ENCODE measurements at places on chromosomes 2 and 18.

- no peak for DNase-seq
These were observed 191.8 kb downstream of the LPIN1 start for GRCh38 chr2:11938196-11938595.

GRCh38 chr2:202608142-202608852 is 26.5 kb upstream of the FAM117B start:
- DNase-seq, result no peak

DNA sequence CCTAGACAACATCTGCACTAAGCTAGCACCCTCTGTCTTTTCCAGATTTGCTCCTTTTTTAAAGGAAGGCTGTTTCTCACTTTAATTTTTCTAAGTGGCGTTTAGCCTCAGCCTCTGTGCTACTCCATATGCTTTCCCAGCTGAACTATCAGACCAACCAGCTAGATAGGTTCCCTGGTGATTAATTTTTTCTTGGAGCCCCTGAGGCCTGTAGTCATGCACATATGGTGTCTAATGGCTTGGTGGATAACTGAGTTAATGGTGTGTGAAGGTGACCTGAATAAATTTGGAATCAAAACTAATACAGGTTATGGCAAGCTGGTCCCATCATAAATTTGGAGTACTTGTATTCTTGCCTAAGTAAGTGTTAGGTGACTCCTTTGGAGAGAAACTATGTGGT is 135.5 kb downstream of the MGAT5 start:
- DNase-seq, result no peak

- no peak for DNase-seq
These were observed 21.7 kb downstream of the AKAIN1 start for GRCh38 chr18:5175378-5175777.

GRCh38 chr2:161905389-161906046 is 168.5 kb downstream of the DPP4 start:
- DNase-seq, result peak; percentile 9

DNA sequence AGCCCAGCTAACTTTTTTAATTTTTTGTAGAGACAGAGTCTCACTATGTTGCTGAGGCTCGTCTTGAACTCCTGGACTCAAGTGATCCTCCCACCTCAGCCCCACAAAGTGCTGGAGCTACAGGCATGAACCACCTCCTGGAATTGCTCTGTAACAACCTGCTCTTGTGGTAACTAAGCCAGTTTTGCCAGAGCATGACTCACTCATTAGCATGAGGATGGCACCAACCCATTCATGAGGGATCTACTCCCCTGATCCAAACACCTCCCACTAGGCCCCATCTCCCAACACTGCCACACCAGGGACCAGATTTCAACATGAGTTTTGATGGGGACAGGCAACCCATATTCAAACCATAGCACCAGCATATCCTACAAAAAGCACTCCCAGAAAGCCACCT is 348.9 kb upstream of the RAB12 start:
- DNase-seq, result no peak

DNA sequence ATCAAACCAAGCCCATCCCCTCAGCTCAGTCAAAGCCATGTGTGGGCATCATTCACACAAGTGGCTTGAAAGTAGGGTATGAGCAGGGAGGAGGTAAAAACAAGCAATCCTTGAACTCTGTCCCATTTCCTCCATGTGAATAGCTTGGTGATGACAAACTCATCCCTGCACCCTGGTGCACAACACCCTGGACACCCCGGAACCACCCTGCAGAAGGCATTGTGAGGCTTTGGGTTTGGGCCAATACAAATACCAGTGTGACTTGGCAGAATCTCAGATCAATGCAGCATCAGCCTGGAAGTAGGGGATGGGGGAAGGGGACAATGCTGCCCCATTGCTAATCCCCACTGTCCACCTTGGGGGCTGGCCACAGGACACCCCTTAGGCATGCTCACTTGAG is 28.6 kb downstream of the TGFA start:
- DNase-seq, result no peak

DNA sequence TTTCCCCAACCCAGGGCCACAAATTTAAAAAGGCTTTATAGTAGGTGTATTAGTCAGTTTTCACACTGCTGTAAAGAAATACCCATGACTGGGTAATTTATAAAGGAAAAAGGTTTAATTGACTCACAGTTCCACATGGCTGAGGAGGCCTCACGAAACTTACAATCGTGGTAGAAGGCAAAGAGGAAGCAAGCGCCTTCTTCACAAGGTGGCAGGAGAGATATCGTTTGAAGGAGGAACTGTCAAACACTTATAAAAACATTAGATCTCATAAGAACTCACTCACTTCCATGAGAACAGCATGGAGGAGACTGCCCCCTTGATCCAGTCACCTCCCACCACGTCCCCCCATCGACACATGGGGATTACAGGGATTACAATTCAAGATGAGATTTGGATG is 70.4 kb downstream of the FECH start:
- no peak for DNase-seq

GRCh38 chr2:6352247-6352646 is 513.5 kb downstream of the CMPK2 start:
- DNase-seq, result no peak

GRCh38 chr2:9140645-9141044 is 66.0 kb upstream of the ASAP2 start:
- DNase-seq, result no peak

DNA sequence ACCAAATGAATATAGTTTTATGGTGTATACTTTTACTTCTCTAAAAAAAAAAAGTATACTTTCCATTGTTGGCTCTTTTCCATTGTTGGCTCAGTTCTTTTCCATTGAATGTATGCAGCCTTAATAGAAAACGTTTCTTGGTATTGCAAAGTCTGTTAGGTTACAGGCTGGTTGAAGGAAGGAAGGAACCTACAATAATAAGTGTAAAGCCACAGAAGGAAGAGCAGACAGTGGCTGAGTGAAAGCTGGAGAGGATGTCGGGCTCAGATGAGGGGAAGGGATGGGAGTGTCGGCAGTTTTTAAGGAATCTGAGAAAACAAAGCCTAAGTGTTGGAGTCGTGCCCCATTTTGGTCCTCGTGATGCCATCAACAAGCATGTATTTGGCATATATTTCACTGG is 6.8 kb downstream of the COPS8 start:
- DNase-seq, result no peak

GRCh38 chr2:99619151-99619550 is 129.3 kb upstream of the REV1 start:
- no peak for DNase-seq

DNA sequence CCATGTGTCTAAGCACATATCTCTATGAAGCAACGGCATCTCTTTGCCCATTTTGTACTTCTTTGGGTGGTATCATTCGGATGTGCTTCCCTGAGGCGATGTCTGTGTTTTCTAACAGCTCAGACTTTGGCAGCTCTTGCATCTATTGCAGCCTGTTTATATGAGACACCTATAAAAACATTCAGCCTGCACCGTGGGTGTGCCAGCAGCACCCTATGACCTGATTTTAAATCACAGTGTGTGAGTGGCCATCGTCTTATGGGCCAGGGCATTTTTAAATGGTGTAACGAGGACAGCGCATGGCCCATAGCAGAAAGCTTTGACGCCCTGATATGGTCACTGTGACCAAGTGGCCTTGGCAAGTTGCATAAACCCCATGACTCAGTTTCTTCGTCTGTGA is 12.9 kb downstream of the NPAS2 start:
- no peak for DNase-seq

DNA sequence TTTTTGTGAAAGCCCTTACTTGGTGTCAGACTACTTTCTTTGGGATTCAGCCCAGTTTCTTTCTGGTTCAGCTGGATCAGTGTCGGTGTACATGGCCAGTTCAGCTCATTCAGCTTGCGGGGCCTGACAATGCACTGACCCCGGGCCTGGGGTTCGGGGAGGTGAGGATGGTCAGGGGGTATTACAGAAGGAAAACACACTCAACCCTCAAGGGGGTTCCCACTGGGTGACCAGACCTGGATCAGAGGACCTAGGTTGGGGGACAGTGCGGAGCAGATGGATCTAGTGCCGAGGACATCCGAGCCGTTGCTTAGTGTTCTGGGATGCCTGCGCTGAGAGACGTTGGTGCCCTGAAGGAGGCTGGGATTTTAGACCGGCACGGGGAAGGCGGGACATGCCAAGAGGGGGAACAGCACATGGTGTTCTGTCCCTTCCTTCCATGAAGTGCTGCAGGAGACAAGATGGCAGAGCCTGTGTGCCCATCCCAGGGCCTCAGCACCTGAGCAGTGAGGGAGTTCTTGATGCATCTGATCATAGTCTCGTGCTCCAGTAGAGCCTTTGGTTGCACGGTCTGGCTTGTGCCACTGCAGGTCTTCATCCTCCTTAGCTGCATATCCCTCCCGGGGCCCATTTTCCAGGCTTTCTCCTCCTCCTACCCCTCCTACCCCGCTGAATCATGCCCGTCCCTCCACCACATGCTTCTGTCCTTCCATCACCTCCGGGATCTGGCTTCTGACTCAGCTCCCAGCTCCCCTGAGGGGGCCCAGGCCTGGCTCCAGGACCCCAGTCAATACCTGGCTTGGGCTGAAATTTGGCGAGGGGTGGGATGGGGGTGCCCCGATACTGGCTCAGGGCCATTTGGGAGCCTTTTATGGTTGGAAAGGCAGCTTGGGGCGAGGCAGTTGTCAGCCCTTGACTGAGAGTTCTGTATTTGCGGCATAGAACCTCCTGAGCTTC is 18.0 kb downstream of the SPEG start:
- no peak for DNase-seq

DNA sequence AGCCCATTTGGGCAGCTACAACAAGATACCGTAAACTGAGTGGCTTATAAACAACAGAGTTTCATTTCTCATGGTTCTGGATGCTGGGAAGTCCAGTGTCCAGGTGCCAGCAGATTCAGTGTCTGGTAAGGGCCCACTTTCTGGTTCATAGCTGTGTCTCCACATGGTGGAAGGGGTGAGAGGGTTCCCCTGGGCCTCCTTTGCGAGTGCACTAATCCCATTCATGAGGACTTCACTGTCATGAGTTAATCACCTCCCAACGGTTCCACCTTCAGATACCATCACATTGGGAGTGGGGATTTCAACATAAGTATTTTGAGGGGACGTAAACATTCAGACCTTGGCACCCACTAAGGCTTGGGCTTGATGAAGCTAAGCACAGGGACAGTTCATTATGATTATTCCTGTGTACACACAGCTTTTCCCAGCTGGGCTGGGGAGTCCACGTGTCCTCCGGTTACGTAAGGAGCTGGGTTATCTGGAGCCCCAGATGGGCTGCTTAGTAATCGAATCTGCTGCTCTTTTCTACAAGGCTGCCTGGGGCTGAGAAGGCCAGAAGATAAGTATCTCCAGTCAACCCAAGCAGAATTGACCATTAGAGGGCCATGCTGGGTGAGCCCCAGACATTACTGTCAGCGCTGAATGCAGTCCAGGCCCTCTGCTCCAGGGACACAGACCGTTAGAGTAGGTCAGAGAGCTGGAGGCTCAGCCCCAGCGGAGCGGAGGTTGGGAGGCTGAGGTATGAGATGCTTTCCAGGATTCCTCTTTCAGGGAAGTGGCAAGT is 42.7 kb downstream of the EPAS1 start:
- DNase-seq, result no peak

DNA sequence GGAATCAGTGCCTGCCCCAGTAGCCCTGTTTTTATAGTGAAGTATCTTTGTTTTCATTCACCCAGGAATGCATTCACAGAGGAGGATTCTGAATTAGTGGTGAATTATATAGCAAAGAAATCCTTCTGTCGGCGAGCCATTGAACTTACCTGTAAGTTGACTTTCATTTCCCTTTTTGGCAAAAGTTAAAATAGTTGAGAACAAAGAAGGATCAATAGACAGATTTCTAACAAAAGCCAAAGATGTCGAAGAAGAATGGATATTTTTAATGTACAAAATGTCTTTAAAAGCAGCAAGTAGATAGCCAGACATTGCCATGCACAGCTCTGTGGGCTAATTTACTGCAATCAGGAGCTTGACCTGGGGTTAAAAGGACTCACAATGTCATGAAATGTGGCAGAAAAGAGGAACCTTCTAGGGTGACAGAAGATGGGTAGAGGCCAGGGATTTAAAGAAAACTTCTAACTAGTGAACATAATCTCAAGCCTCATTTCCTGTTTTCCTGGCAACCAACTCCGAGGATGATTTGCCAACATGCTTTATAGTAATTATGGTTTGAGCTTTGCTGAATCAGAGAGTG is 53.8 kb upstream of the TMEM87B start:
- no peak for DNase-seq

GRCh38 chr2:179096090-179096489 is 46.2 kb upstream of the CCDC141 start:
- DNase-seq, result no peak

DNA sequence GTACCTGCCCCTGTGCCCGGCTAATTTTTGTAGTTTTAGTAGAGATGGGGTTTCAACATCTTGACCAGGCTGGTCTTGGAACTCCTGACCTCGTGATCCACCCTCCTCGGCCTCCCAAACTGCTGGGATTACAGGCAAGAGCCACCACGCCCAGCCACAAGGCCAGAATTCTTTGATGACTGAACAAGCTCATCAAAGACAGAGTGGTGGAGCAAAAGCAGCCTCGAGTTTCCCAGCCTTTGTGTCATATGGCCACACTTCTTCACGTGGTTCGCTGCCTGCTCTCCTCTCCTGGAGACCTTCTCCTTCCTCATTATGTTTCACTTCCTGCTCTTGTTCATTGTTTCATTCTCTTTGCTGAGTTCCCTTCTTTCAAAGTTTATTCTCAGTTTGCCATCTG is 9.9 kb upstream of the NPC1 start:
- no peak for DNase-seq

GRCh38 chr2:185144159-185144919 is 546.0 kb downstream of the ZNF804A start:
- DNase-seq, result no peak

DNA sequence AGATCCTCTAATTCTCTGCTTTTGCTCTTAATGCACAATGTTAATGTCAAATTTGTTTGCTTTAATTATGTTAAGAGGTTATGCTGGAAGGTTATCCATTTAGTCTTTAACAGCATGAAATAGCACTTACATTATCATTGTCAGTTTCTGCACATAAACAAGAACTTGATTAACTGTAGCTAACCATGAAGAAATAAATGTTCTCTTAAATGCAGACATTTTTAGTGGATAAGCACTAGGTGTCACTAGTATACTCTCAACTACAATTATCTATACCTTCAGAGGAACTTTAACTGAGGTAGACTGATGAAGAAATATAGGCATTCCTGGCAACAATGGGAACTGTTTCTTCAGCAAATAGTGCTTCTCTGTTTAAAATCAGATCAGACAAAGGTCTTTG is 178.8 kb upstream of the CHST9 start:
- no peak for DNase-seq

DNA sequence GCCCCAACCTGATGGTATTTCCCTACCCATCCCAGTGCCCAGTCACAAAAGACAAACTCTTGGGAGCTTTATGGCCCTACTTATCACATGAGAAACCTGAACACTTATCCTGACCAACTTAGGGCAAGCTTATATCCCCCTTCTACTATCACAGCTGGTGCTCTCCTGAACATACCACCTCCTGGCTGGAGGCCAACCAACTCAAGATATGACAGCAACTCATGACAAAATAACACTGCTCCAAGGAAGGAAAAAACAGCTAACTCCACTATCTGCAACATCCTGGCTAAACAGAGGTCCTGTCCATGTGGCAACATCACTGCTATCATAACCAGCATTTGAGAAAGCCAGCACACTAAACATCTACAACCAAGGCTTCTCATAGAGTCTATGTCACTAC is 20.9 kb upstream of the CLASP1 start:
- DNase-seq, result no peak

All from NCI-H774 (cell line).